ENCODE measurements at places on chromosomes 7 and 10.

- DNase-seq, result no peak
Observed at GRCh38 chr10:89706011-89706410, 4.6 kb downstream of the KIF20B start.

- DNase-seq, result no peak
Observed at GRCh38 chr10:13892001-13892491, 305.3 kb downstream of the PRPF18 start.

DNA sequence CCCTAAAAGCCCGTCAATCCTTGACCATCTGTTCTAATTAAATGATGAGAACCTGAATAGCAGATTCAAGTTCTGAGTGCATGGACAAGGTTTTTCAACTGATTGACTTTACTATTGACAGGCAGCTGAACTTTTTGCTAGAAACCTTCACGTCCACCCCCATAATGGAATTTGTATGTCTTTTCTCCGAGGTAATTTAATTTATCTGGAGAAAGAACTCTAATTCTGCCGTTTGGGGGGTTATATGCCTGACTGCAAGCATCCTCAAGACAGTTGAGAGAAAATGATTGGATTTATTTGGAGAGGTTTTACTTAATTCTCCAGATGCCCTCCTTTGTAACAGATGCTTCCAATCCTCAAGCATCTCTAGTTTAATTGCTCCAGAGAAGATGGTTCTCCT is 1053.4 kb upstream of the AUTS2 start:
- no peak for DNase-seq

- no peak for DNase-seq
Observed at GRCh38 chr7:137081321-137082093, 213.1 kb downstream of the CHRM2 start.

DNA sequence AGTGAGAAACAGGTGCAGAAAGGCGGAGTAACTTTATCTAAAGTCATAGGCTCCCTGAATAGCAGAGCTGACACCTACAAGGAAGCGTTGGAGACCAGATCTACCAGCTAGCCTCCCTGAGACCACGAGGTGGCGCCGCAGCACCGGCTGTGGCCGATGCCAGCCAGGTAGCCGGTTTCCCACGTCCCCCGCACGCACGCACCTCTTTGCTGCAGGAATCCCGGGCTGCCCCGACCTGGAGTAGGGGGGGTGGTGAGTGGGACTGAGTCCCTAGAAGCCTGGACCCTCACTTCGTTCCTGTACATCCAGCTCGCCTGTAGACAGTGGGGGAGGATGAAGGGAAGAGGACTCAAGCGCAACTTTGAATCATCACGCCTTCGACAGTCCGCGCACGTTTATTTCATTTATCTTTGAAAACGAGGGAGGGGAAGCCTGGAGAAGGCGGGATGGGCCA is 3.7 kb downstream of the ELOVL3 start:
- peak; percentile 61 for DNase-seq

DNA sequence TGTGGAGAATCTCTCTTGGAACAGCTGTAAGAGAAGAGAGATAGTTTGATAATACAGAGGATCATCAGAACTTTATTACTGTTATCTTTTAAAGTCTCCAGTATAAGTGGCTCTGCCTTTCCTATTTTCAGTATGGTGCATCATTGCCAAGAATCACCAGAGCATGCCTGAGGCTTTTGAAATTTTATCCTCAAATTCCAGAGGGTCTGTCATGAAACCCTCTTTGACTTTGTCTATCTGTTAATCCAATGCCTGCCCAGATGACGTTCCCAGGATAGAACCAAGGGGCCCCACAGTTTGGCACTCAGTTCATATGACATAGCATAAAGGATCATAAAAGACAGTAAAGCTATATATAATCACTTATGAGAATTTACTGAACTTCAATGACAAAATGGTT is 35.3 kb upstream of the SEMA3C start:
- DNase-seq, result no peak

DNA sequence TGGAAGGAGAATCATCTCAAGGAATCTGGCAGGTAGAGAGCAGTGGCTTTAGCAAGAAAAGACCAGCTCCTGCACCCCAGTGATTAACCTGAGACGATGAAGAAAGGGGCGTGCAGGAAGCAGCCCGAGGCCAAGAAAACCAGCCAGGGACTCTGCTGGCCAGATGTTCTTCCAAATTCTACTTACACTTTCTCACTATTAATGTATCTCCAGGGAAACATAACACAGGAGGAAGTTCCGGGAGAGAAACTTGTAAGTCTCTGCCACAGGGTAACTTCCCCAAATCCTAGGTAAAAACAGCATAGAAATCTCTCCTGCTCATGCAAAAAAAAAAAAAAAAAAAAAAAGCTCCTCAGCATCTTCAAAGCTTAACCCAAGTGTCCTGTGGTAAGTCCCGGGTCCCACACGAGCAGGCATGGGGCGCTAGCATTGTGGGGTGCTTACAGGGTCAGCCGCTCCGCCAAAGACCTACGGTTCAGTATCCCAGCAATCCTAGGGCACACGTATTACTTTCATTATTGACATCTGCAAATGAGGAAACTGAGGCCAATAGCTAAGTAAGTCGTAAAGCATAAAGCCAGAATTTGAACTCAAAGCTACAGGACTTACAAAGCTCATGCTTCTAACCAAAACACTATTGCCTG is 97.2 kb upstream of the GNA12 start:
- no peak for DNase-seq

- DNase-seq, result no peak
Observed at GRCh38 chr10:70461397-70462348, 16.9 kb upstream of the PALD1 start.

DNA sequence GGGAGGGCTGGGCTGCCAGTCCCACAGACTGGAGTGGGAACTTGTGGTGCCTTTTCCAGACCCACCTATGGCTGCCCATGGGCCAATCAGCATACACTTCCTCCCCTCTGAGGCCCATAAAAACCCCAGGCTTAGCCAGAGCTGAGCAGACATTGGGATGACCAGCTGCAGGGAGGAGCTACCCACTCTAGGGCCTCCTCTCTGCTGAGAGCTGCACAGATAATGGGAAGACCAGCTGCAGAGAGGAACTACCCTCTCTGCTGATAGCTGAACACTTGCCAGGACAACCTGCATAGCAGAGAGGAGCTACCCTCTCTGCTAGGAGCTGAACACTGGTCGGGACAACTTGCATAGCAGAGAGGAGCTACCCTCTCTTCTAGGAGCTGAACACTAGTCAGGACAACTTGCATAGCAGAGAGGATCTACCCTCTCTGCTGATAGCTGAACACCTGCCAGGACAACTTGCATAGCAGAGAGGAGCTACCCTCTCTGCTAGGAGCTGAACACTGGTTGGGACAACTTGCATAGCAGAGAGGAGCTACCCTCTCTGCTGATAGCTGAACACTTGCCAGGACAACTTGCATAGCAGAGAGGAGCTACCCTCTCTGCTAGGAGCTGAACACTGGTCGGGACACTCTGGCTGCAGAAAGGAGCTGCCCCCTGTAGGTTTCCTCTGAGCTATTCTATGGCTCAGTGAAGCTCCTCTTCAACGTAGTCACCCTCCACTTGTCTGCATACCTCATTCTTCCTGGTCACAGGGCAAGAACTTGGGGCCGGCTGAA is 88.3 kb upstream of the CACUL1 start:
- no peak for DNase-seq

DNA sequence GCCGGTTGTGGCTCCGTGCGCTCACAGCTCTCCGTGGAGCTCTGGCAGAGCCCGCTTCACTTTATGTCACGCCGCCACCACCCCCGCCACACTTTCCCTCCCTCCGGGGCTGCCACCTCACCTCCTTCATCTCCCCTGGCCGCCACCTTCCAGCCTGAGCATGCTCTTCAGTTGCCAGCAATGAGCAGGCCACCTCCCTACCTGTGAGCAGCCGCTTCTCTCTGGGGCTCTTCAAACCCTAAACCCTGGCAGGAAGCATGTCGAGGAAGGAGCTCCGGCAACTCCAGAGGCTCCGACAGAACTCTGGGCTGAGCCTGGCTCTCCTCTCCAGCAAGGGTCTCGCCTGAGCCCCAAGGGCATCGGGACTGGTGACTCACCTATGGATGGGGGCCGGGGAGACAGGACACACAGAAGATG is 36.7 kb downstream of the GBX1 start:
- no peak for DNase-seq

DNA sequence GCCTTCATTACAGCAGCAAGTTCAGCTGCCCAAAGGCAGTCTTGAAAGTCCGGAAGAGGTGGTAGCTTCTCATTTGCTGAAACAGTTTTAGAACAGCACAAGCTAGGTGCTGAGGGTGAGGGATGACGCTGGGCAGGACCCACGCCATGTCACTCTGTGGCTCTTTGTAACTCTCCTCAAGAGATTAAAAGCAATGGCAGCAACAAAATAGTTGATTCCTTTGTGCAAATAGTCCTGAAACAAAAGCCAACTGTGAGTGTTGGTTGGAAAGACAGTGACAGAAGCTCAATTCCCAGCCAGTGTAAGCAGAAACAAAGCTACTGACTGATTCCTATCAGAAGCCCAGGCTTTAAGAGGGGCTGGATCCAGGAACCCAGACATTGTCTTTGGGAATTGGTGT is 47.6 kb upstream of the AQP1 start:
- no peak for DNase-seq

DNA sequence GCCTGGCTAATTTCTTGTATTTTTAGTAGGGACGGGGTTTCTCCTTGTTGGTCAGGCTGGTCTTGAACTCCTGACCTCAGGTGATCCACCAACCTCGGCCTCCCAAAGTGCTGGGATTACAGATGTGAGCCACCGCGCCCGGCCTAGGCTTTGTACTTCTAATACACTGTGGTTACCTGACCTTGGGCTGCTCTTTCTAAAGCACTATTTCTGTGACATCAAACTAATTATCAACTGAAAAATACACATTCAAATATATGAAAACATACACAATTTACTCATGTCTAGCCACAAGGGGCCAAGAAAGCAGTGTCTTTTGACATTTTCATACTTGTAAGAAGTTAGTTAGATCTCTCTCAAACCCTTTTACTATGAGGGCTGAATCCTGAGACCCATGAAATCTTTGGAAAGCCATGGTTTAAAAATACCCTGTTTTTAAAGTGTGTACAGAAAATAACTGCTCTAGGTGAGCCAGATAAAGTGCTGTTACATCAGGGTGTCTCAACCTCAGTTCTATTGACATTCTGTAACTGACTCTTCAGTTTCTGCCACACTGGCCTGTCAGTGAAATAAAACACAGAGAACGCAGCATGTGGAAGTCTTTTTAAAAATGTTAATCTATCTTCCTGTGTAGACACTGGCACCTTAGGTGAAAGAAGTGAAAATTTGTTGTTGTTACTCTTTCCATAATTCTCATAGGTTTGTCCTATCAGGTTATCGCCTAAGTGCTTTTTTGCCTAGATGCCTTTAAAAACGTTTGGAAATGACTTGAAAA is 58.8 kb downstream of the CREM start:
- DNase-seq, result no peak

GRCh38 chr7:155758348-155758747 is 53.9 kb downstream of the SHH start:
- DNase-seq, result no peak

GRCh38 chr7:102891693-102892261 is 21.0 kb upstream of the LRRC17 start:
- DNase-seq, result no peak

DNA sequence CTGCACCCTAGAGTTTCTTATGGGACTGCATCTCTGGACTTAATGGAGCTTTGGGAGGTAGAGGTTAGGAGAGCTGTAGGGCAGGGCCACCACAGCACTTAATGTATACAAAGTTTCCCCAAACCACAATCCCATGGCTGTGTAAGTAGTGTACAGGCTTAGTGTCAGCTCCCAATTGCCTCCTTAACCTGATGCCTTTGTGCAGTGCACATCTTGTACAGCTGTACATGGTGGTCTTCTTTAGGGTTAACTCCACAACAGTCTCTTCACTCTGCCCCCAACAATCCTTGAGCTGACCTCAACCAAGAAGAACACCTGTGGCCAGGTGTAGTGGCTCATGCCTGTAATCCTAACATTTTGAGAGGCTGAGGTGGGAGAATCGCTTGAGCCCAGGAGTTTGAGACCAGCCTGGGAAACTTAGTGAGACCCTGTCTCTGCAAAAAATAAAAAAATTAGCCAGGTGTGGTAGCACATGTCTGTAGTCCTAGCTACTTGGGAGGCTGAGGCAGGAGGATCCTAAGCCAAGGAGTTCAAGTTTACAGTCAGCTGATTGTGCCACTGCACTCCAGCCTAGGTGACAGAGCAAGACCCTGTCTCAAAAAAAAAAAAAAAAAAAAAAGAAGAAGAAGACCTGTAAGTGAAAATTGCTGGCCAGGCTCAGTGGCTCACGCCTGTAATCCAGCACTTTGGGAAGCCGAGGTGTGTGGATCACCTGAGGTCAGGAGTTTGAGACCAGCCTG is 6.8 kb downstream of the PLAU start:
- no peak for DNase-seq

GRCh38 chr7:670501-671390 is 55.8 kb upstream of the DNAAF5 start:
- DNase-seq, result no peak

DNA sequence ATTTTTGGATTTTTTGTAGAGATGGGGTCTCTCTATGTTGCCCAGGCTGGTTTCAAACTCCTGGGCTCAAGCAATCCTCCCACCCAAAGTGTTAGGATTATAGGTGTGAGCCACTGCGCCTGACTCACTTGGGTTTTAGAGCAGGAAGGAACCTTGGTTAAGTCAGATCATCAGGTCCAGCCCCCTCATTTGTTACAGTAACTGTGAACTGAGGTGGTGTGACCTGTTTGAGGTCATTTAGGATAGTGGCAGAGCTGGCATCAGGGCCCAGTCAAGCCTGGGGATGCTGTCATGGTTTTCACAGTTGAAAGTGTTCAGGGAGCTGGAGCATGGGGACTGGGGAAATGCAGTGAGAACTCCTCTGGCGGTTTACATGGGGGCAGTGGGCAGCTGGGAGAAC is 159.6 kb downstream of the TAX1BP1 start:
- DNase-seq, result no peak

DNA sequence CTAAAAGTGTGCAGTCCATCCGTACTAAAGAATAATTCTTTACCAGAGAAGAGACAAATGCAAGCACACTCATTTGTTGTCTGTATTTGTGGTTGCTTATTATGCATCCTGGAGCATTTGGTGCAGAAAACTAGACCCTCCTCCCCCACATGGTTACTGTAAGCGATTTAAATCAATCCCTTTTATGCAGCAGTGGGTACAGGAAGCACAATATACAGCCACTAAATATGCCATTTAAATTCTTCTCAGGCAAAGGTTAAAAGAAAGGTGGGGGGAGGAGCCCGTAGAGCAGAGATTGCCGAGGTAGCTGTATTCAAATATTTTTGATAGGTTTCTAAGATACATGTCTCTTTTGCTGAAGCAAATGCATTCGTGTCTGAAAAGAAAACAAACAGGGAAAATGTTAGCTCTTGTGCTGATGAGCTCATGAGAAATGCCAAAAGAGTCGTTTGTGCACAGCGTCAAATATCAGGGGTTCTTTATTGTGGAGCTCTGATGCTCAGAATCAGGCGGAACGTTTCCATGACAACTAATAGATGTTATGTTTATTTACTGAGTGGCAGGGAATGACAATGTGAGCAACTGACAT is 131.3 kb upstream of the NPVF start:
- DNase-seq, result no peak

GRCh38 chr7:132793474-132793873 is 217.2 kb upstream of the PLXNA4 start:
- no peak for DNase-seq

DNA sequence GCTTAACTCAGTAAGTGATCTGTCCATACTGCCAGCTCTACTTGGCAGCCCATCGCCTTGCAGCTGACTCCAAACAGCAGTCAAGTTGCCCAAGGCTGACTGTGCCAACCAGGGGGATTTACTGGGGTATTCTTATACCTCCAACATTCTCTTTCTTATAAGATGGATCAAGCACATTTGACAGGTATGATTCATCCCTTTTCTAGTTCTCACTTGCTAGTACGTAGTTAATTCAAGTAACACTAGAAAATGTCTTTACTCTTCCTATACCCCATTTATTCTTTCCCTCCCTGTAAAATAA is 77.0 kb downstream of the SLC25A13 start:
- DNase-seq, result no peak

All from Jurkat, Clone E6-1 (cell line).